ENCODE measurements at places on chromosomes 5 and 9.

GRCh38 chr5:40416098-40416497 is 263.6 kb upstream of the PTGER4 start:
- DNase-seq: no peak

DNA sequence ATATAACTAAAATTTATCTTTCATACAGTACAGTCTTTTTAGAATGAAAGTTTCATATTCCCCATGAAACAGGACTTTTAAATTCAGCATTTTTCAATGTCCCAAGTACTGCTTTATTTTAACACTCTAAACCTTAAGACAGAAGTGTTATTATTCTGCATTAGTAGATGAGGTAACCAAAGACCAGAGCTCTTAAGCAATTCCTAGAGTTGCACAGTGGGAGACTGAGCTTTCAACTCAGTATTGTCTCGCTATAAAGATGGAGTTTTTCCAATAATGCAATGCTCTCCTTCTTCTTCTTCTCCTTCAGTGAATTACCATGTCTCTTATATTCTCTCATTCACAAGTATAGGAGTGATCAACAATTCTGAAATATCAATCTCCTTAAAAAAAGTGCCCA is 479.7 kb downstream of the CETN3 start:
- DNase-seq: no peak

DNA sequence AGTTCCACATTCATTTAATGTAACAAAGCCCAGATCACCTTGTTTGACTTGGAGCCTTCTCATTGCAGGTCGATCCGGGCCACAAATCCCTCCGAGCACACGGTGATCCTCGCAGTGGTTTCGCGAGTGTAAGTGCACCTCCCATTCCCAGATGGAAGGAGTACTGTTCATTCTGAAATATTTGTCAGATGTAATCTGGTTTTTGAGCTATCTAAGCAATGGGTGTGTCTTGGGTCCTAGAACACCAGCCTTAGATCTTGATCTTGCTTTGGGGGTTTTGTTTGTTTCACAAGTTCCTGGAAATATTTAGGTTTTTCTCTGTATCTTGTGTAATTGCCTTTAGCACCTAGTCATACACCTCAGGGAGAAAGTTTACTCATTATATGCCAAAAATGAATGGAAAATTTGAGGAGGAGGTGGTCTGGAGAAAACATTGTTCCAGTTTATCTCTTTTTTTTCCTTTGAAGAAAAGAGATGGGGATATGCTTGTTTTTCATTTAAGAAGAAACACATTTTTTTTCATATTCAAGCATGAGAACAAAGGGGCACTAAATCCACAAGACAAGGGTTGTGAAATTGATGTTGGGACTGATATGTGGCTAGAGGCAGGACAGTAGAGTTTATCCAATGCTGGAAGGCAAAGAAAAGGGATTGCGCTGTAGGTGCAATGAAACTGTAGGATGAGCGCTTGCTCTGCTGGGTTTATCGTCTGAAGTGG is 118.6 kb downstream of the PDE8B start:
- DNase-seq: no peak

DNA sequence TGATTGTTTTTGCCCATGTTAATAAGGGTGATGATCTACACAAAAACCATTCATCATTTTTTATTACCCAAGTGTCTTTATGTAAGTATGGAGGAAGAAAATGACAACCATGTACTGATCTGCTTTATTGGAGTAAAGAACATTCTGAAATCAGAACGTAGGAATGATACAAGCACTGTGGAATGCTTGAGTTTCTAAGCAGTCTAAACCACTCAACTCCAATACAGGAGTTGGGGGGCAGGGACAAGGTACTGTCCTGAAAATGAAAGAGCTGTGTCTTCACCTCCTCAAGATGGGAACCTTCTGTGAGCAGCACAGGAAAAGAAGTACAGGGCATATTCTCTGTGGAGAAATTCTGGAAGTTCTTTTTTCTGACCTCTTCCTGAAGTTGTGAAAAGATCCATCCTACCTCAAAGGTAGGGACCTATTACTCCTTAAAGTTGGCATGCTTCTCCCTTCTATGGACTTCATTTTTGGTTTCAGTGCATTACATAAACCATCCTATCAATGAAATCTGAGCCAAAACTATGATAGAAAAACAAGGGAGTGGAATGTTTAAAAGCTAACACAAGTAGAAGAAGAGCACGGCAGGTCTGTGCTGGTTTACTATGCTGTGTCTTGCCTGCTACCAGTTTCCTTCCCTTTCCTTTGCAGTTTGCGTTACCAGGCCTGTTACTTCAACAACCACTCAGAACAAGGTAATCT is 202.6 kb downstream of the SEMA5A start:
- peak; percentile 42 for DNase-seq

GRCh38 chr5:1736889-1737711 is 62.5 kb downstream of the MRPL36 start:
- no peak for DNase-seq
